T-helper 22 cell (primary cell): ENCODE measurements at places on chromosomes 4 and X.

GRCh38 chrX:45063319-45064095, 137.2 kb downstream of the DIPK2B start:
- no peak for DNase-seq

- DNase-seq: no peak
These were observed 60.1 kb downstream of the PRRG1 start for GRCh38 chrX:37409278-37409677.

GRCh38 chr4:8641931-8642650, 49.5 kb downstream of the CPZ start:
- no peak for DNase-seq

GRCh38 chr4:304969-305680, at the start of gene ZNF732:
Gene ZNF732 (minus strand): TSS chr4:305474. CDS start chr4:305310, 164 bp downstream.
- no peak for DNase-seq

DNA sequence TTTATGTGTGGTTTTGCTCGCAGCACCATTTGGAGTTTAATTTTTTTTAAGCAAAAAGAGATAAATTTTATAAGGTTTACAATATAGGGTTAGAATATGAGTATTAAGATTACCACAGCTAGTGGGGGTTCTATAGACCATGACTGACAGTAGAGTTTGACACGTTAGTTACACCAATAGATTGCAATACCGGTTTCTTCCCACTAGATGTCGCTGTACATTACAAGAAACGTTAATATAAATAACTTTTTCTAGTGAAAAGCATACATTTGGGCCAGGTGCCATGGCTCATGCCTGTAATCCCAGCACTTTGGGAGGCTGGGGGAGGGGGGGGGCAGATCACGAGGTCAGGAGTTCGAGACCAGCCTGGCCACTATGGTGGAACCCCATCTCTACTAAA, 433.6 kb downstream of the MAGEB5 start:
- no peak for DNase-seq

GRCh38 chr4:144646523-144647094, 653 bp downstream of the HHIP start:
- DNase-seq: no peak

- DNase-seq: peak; percentile 2
These were observed 23.5 kb downstream of the TLR10 start for GRCh38 chr4:38759113-38759789.

DNA sequence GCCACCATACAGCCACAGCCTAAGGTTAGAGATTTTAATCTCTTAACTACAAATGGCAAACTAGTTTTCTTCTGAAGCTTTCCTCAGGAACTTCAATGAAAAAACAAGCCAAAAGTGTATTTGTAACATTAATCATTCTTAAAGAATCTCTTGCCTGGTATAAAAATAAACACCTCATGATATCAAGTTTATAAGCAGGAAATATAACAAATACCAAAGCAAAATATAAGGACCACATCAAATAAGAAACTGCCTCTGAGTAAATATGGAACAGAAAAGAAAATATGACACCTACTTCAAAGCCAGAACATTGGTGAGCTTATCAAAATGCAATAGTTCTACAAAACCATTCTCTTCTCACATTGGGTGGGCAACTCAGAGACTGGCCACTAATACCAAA, 89.9 kb downstream of the GPC4 start:
- no peak for DNase-seq

- no peak for DNase-seq
These were observed 8.2 kb upstream of the CAMK2D start for GRCh38 chr4:113769744-113770143.

DNA sequence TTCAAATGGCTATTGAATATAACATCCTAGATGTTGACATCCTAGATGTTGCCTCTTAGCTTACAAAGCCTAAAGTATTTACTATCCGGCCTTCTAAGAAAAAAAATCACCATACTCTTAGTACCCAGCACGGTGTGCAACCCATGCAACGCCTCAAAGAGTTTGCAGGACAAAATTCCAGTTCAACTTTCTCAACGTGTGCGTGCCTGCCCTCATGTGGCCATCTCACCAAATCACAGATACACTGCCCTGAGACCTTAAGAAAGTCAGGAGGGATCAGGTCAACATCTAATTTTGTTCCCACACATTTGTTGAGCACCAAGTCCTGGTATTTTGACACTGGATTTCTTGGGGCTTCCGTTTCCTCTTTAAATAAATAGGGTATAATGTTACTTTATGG, 68.3 kb downstream of the CRMP1 start:
- DNase-seq: no peak

- no peak for DNase-seq
These were observed 342.3 kb upstream of the GALNT7 start for GRCh38 chr4:172826346-172826745.

DNA sequence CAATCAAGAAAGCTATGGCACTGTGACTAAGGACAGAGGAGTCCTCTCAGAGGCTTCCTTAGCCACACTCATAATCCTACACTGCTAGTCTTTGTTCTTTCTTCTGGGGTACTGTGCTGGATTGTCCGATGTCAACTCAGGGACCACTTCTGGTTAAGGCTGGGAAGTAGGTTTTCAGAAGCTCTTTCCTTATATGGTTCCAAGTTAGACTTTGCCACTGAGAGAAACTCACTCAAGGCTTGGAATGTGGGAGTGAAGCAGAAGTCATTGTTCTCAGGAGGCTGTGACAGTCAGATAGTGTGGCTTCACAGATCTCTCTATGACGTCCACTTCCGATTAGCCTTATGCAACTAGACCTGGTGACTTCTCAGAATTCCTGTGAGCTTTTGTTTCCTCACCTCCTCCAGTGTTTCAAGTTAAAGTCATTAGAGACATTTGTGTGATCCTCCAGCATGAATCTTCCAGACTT, 317.3 kb upstream of the F9 start:
- DNase-seq: no peak

GRCh38 chr4:70945046-70945445, 42.9 kb downstream of the MOB1B start:
- no peak for DNase-seq

GRCh38 chr4:148061795-148062194, 329.9 kb downstream of the ARHGAP10 start:
- no peak for DNase-seq

DNA sequence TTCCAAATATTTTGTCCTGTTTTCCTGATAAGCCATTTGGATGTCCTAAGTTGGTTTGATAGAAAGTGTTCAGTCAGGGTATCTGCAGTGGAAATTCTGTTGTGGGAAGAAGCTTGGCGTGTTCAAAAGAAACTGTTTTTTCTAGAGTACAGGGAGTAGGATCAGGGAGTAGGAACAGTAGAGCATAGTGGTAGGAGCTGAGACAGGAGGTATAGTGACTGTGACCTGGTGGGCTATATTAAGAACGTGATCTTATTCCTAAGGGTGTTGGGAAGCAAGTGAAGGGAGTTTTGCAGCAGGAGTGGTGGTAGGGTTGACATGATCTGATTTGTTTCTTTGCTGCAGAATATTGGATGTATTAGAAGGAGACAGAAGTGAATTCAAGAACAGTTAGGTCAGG, 348.2 kb downstream of the BMPR1B start:
- no peak for DNase-seq

DNA sequence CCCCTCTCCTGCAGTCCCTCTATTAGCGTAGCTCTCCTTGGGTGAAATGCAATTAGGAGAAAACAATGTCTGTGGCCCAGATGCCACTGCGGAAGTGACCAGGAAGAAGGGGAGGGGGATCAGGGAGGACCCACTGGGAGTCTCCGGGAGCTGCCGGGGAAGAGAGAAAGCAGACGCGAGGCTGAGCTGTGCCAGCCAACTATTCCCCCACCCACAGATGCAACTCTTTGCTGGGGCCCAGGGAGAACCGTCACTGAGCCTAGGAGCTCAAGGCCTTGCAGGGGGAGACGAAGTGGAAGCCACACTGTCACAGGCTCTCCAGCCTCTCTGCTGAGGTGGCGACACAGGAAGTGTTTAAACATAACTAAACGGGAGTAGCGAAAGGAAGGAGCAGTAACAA, 149.2 kb downstream of the BCOR start:
- DNase-seq: no peak

- DNase-seq: no peak
These were observed 32.8 kb upstream of the TMPRSS11A start for GRCh38 chr4:67996127-67996526.

- no peak for DNase-seq
These were observed 167.7 kb upstream of the TEX13C start for GRCh38 chrX:125152011-125152410.

GRCh38 chr4:14862891-14863290, 139.4 kb upstream of the CPEB2 start:
- no peak for DNase-seq

DNA sequence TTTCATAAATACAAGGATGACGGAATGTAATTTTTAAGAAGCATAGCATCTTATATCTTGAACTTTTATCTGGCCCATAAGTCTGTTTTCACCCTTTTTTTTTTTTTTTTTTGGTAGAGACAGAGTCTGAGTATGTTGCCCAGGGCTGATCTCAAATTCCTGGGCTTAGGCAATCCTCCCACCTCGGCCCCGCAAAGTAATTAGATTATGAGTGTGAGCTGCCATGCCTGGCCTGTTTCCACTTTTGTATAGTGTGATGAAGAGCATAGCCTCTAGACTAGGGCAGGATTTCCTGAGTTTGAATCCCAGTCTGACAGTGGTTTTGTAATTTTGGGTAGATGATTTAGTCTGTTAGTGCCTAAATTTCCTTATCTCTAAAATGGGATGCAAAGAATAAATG, 11.0 kb downstream of the STIM2 start:
- no peak for DNase-seq

DNA sequence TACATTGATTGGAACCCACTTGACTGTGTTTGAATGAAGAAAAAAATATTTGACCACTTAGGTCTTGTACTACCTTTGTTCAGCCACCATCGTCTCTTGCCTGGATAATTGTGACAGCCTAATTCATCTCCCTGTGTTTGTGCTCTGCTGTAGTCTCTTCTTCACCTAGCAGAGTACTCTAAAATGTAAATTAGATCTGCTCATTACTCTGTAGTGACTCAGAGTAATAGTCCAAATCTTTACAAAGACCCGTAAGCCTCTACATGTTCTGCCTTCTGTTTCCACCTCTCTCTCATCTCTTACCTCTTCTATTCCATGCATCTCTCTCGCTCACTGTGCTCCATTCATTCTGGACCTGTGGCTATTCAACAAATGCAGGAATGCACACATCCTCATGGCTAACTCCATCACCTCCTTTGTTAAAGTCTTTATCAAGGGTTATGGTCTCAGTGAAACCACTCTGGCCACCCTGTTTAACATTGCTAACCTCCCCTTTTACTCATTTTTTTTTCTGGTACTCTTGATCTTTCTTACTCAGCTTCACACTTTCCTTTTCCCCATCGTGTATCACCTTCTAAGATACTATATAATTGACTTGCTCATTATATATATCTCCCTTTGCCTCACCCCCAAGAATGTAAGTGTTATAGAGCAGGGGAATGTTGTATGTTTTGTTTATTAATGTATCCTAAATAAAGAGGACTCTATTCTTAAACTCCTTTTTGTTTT, 98.4 kb downstream of the STIM2 start:
- DNase-seq: no peak

DNA sequence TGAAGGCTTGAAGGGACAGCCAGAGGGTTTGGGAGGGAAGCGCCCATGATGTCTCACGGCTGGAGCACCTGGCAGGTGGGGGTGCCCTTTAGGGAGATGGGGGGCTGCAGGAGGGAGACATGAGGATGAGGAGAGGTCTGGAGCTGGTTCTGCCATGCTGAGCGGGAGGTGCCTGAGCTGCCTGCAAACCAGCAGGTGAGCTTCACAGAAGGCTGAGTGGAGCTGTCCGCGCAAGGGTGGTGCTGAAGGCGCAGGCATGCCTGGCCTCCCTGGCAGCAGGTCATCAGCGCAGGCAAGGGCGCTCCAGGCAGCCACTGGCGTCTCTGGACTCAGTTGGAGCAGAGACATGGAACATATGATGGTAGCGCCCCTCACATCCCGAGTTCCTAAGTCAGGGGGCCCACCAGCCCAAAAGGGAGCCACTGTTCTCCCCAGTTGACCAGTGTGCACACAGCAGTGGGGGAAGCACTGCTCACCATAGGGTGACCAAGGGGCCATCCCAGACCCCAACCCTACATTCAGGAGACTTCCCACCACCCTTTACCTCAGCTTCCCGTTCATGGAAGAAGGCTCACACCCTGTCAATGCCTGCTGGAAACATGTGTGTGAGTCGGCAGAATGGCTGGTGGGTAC, 25.8 kb downstream of the ADRA2C start:
- DNase-seq: no peak

DNA sequence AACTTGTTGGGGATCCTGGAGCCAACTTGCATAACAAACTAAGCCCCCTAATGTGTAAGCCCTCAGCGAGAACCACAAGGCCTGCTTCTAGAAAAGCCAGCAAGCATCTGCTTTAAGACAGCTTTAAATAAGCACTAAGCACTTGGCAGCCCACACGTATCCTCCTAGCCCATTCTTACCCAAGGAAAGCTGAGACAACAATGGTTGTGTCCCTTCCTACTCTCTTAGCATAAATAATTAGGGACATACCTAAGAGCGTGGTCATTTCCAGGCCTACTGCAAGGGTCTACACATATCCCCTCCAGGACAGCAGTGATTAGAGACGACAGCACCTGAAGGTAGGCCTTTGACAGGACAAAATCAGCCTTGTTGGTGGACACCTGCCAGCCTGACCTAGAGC, 322.8 kb upstream of the PPARGC1A start:
- no peak for DNase-seq

GRCh38 chr4:100240008-100240407, 49.7 kb upstream of the DDIT4L start:
- no peak for DNase-seq

- DNase-seq: no peak
These were observed 55.0 kb upstream of the FAM9B start for GRCh38 chrX:9088896-9089295.

DNA sequence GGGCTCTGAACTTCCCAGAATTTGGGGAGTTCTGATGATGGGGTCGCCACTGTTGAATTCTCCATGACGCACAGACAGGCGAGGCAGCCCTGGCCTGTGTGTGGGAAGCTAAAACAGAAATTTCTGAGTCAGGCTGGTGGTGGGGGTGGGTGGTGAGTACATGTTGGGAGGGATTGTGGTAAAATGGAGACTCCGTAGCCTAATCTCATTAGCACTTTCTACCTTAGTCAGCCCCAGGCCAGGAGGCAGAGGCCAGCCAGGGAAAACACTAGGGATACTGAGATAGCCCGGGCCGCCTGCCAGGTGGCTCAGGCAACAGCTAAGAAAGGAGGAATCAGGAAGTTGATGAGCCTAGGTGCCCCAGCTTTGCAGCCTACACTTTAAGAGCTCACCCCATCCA, 39.3 kb upstream of the NHSL2 start:
- no peak for DNase-seq

DNA sequence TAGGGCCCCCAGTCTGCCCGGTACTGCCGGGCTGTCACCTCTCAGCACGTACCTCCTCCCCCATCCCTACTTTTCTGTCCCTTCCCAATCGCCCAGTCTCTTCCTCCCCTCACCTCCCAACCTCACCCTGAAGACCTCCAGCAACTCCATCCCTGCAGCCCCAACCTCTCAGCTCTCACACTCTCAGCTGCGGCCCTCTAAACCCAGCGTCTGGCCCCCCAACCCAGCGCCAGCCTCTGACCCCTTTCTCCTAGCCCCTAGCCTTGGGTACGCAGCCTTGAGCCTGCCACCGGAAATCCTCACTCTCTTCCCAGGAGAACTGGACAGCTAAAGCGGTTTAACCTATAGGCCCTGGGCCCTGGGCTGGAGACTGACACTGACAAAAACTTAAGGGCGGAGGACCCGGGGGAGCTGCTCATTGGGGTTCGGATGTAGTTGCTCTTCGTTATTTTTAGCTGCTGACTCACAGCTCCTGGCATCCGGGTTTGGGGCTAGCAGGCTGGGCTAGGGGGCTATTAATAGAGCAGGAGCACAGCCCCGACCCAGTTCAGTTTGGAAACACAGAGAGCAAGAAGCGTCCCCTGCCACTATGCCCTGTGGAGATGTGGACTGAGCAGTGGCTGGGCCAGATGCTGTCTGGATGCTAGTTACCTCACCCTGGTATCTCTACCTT, 9.6 kb upstream of the DLG3 start:
- DNase-seq: no peak
